ENCODE measurements at places on chromosomes 16 and 17. TPM values are rescaled to one million over a fixed set of nuclear protein-coding genes. Genes with fewer than 3 reads are reported as not detected.

Gene HSD11B2
- 10.7 TPM for polyA plus RNA-seq

Gene TEKT1
- polyA plus RNA-seq, result not detected

Gene KRTAP4-3
- not detected for polyA plus RNA-seq

Gene PRRT2
- 2.1 TPM for polyA plus RNA-seq

Gene TNFRSF13B
- polyA plus RNA-seq, result 0.29 TPM

Gene KCNJ12
- polyA plus RNA-seq, result 0.09 TPM

Gene CDH5
- 5.7 TPM for polyA plus RNA-seq

Gene EMP2
- 90.9 TPM for polyA plus RNA-seq

Gene CRAMP1
- polyA plus RNA-seq, result 10.5 TPM

Gene CLEC18B
- polyA plus RNA-seq, result 5.4 TPM

Gene CDR2L
- polyA plus RNA-seq, result 3.6 TPM

Gene NEK8
- polyA plus RNA-seq, result 5.3 TPM

Gene HAS3
- 9.3 TPM for polyA plus RNA-seq

Gene MYH2
- 0.02 TPM for polyA plus RNA-seq

Gene CTRB1
- polyA plus RNA-seq, result 0.34 TPM

Gene NXPH3
- polyA plus RNA-seq, result 0.69 TPM

Gene CDIPT
- polyA plus RNA-seq, result 48.3 TPM

Gene GGT6
- polyA plus RNA-seq, result 72.3 TPM

Gene SETD1A
- polyA plus RNA-seq, result 6.8 TPM

Gene CCR7
- 0.16 TPM for polyA plus RNA-seq

Gene PARN
- 5.5 TPM for polyA plus RNA-seq

Gene MPP2
- 0.39 TPM for polyA plus RNA-seq

Gene OTOP3
- 11.2 TPM for polyA plus RNA-seq

Gene HOXB1
- polyA plus RNA-seq, result 0.29 TPM

Gene TBX6
- 15.8 TPM for polyA plus RNA-seq

Gene KIF2B
- not detected for polyA plus RNA-seq

Gene RSPRY1
- 7.5 TPM for polyA plus RNA-seq

Gene EPOP
- 1.9 TPM for polyA plus RNA-seq

Gene PABPN1L
- polyA plus RNA-seq, result 0.14 TPM

Gene NTN1
- polyA plus RNA-seq, result 10.3 TPM

Gene TM4SF5
- not detected for polyA plus RNA-seq

Gene CTRL
- polyA plus RNA-seq, result 0.41 TPM

All from esophagus (tissue), 2 donors.